Activated naive CD8-positive, alpha-beta T cell treated with anti-CD3 and anti-CD28 coated beads for 36 hours (primary cell): ENCODE measurements at places on chromosomes 1 and 21. TPM values are rescaled to one million over a fixed set of nuclear protein-coding genes. Genes with fewer than 3 reads are reported as not detected.

The OR14K1 gene
- total RNA-seq = not detected

DNA sequence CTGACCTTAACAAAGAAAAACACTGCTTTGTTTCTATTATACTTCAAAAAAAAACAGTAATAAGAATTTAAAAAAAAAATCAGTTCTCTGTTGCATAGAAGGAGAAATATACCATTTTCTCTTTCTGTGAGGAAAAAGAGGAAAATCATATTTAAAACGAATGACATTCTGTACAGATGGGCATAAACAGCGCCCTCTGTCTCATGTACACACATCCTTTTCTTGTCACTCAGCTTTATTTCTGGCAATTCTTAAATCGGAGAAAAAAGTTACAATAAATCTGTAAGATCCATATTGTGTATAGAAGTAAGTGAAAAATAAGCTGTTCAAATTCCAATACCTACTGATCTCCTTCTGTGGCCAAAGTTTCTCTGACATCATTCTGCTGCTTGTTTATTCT lies 245.4 kb downstream of the SMYD3 start:
- H3K4me3 ChIP-seq = no peak overlapping the region
- no peaks in the 10 kb centered on the region for H3K27me3 ChIP-seq
- H3K27ac ChIP-seq = no peak overlapping the region
- H3K4me1 ChIP-seq = no peaks in the 10 kb centered on the region
- peaks cover 29% of the 10 kb centered on the region for H3K36me3 ChIP-seq

DNA sequence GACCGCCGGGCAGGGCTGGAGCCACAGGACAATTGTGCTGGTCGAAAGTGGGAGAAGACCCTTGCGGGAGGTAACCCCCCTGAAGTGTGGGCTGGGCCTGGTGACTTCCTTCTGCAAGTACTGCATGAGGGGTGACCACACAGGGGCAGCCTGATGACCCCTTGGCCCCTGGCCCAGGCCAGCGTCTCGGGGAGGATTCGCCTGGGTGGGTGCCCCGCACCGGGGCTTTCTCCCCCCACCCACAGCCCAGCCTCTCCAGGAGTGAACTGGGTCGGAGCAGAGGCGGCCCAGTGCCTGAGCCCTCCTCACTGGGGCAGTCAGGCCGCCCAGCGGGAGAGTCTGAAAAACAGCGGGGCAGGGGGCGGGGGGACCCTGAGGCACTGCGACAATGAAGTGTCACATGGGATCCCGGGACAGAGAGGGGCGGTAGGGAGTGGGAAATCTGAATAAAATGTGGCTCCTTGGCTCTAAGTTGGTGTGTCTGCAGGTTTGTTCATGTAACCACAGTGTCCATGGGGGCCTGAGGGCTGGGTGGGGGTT lies 1.6 kb upstream of the DNMT3L start:
- no peak overlapping the region for H3K4me3 ChIP-seq
- no peaks in the 10 kb centered on the region for H3K36me3 ChIP-seq
- DNase-seq = no peak
- no peaks in the 10 kb centered on the region for H3K27me3 ChIP-seq
- no peak overlapping the region for H3K27ac ChIP-seq

DNA sequence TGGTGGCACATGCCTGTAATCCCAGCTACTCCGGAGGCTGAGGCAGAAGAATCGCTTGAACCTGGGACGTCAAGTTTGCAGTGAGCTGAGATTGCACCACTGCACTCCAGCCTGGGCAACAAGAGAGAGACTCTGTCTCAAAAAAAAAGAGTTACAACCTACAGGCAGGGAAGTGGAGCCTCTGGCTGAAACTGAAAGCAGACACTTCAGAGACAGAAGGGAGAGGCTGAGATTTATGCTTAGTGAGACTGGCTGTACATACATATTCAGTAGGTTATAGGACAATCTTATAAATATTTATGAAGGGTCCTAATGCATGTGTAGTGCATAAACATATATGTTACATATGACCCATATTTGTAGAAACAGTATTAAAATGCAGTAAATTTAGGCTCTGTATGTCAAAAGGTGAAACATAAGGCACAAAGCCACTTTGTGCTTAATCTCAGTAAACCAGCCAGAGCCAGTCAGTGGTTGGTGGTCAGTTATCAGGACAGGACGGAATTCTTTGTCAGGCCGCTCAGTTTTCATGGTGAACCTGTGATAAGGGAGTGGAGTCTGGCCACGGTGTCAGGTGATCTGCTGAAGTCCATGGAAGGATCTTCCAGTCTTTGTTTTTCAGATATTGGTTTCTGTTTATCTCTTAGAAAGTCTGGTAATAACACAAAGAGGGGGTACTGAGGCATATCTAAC lies 13.7 kb downstream of the RHEX start:
- peaks cover 15% of the 10 kb centered on the region for H3K4me1 ChIP-seq
- no peaks in the 10 kb centered on the region for H3K36me3 ChIP-seq
- H3K27me3 ChIP-seq = peaks cover 18% of the 10 kb centered on the region
- H3K4me3 ChIP-seq = no peak overlapping the region
- no peak for DNase-seq

DNA sequence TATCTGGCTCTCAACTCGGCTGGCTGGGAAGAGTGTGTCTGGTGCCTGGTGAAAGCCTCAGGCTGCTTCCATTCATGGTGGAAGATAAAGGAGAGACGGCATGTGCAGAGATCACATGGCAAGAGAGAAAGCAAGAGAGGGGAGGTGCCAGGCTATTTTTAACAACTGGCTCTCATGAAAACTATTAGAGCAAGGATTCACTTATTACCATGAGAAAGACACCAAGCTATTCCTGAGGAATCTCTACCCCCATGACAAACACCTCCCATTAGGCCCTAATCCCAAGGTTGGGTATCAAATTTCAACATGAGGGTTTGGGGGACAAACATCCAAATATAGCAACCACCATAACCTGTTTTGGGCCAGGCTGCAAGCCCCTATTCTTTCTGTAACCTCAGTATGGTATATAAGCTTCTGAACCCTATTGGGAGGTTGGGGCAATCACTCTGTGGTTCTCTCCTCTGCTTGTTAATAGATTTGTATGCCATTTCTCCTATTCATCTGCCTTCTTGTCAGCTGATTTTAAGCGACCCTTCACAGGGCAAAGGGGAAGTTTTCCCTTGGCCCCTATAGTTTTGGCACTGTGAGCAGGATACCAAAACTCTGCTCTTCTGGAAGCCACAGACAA lies 179.0 kb upstream of the TNR start:
- DNase-seq = no peak
- H3K4me1 ChIP-seq = no peaks in the 10 kb centered on the region
- H3K27ac ChIP-seq = no peak overlapping the region
- no peak overlapping the region for H3K4me3 ChIP-seq
